ENCODE measurements at places on chromosomes 7 and 10.
A peak's percentile ranks its signal among the peaks of the same experiment; 100 is the strongest.

- DNase-seq = no peak
Measured at GRCh38 chr10:5563991-5564536, 39.3 kb downstream of the CALML3 start.

DNA sequence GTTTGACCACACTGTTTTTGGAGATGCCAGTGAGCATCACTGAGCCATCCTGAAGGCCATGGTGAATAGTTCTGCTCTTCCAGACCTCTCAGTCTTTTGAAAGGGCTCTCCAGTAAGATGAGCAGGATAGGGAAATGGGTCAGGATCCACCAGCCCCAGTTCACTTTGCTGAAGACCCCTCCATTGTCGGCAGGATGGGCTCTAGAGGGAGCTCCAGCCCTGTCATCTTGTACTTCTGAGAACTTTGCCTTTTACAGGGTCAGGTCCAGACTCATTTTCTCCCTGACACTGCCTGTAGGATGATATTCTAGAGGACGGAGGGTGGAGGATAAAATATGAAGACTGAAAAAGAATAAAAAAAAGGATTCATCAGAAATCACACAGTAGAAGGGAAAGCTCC, 13.1 kb downstream of the LHFPL3 start:
- DNase-seq = peak; percentile 4

DNA sequence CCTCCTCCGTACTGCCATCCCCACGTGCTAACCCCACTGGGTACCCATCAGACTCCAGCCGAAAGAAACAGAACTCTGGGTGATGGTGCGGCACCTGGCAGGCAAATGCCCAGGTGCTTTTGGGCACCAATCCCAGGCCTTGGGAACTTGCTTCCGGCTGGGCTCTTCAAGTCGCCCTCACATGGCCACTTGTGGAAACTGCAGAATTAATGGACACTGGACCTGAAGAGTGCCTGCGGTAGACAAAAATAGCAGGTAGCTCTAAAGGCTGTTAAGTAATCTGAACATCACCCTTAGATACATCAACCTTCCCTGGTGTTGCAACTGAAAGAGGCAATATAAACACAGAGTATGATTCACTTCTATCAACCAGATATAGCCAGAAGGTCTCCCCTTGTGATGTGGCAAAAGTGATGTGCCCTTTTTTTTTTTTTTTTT, 644.4 kb downstream of the GRM8 start:
- no peak for DNase-seq

DNA sequence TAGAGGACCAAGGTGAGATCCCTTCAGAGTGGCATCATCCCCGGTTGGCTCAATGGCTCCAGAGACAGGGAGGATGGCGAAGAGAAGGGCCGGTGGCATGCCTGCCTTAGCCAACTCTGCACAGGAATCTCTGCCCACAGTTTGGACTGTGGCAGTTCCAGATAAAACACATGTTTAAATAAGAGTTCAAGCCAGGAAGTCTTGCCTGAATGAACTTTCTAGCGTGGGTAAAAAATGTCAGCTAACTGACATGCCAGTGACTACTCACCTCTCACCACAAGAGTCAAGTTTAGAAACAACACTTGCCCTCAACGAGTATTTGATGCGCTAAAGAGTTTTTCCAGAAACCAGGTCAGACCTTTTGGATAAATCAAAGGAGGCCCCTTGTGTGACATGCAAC, 3.0 kb downstream of the NOD1 start:
- DNase-seq = no peak

GRCh38 chr7:31335161-31335856, 5.2 kb downstream of the NEUROD6 start:
- DNase-seq = no peak

DNA sequence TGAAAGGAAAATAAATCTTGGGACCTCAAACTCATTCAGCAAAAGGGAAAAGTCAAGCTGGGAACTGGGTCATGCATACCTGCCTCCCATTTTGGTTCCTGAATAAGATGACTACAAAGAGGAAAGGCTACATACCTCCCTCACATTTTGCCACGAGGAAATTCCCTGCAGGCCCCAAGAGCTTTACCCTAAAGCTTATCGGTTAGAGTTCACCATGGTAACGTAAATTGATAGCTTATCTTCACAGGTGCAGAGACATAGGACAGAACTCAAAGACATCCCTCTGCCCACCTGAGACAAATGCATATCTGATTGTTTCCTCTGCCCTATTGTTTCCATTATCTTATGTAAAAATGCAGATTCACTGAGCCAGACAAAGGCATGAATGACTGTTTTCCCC, 31.5 kb upstream of the GRB10 start:
- DNase-seq = no peak

- DNase-seq = no peak
Measured at GRCh38 chr10:121288864-121289661, 309.2 kb downstream of the FGFR2 start.

GRCh38 chr7:116305485-116306408, 95.4 kb downstream of the TES start:
- no peak for DNase-seq

DNA sequence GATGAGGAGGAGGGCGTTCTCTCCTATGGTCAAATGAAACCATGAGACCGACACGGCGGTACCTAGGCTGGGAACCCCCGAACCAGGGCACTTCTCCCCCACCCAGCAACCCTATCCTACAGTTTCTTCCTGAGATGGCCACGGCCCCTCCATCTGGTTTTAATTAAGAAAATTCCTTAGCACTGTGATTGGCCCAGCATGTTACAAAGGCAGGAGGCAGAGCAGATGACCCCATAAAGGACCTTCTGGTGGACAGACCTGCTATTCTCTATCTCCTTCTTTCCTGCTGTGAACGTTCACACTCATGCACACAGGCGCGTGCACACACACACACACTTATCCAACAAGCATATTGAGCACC, 129.4 kb downstream of the RGS10 start:
- DNase-seq = no peak

GRCh38 chr7:112093409-112093808, 112.8 kb downstream of the DOCK4 start:
- no peak for DNase-seq

- no peak for DNase-seq
Measured at GRCh38 chr10:22477334-22478287, 132.3 kb downstream of the SPAG6 start.

DNA sequence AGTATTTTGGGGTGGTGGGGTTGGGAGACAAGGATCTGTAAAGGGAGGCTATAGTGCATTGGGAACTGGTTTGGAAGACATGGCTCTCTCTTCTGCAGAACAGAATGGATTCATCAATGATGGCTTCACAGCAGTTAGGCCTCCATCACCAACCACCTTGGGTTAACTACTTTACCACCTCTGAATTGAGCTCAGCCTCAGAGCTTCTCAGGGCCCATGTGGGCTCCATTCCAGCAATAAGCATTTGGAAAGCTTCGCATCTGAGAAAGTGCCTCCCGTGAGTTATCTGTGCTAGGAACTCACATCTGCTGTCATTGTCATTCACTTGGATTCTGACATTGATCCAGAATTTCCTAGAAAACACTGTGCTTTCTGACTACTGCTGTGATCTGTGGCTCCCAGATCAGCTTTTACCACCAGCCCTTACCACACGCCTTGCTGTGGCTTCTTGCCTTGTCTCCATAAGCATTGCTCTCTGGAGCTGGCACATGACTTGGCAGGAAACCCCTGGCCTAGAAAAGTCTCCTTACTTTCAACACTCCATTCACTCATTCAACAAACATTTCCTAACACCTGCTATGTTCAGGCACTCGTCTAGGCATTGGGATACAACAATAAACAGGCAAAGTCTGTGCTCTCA, 70.7 kb upstream of the ADO start:
- no peak for DNase-seq

DNA sequence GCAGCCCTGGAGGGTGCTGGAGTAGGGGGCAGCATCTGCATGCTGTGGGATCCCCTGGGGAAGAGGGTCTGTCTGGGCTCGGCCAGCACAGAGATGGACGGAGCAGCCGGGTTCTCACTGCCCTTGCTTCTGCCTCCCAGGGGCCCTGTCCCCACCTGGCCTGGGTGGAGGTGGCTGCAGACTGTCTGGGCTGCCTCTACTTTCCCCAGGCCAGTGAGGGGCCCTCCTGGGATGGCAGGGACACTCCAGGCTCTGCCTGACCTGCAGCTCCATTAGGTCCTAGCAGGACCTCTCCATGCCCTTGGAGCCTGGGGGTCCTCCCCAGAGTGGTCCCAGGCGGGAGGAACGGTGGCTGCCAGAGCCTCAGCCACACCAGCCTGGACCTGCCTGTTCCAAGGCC, 63.7 kb downstream of the PWWP2B start:
- DNase-seq = no peak

GRCh38 chr7:116548506-116548905, 23.7 kb downstream of the CAV1 start:
- DNase-seq = no peak

DNA sequence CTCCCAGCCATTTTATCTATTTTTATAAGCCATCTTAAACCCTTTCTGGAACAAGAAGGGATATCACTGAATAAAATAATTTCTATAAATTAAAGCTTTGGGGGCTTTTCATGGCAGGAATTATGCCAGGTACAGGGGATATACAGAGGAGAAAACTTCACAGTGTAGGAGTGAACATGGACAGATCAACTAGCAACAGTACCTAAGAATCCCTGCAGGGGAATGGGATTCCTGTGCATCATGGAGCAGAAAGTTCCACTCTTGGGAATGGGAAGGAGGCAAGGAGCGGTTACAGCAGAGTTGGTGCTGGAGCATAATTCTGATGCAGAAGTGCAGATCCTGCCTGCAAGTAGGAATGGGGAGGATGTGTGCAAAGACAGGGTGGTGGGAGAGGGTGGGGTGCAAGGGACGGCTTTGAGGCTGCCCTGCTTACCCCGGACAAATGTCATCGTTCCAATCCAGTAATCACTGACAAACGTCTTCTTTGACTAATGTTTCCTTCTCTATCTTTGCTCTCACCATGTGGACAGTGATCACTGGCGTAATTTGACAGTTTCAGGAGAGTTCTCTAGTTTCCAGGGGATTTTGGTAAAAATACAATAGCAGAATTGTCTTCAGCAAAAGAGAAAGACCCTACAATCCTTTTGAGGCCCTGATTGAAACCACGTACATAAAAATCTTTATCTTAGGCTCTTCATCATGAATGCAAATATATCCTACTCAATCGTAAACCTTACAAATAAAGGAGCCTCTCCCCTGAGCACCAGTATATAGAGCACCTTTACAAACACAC, 196.7 kb downstream of the HECW1 start:
- no peak for DNase-seq

DNA sequence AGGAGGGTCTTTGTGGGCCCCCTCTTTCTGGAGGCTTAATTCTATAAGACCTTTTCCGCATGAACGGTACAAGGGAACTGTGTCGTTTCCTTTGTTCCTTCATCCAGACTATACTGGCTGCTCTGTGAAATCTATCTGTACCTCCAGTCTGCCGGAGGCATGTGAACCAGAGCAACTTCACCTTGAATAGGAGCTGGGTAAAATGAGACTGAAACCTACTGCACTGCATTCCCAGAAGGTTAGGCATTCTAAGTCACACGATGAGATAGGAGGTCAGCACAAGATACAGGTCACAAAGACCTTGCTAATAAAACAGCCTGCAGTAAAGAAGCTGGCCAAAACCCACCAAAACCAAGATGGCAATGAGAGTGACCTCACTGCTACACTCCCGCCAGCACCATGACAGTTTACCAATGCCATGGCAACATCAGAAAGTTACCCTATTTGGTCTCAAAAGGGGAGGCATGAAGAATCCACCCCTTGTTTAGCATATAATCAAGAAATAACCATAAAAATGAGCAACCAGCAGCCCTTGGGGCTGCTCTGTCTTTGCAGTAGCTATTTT, 36.8 kb upstream of the INPP5F start:
- no peak for DNase-seq

GRCh38 chr7:32390210-32390609, 100.0 kb downstream of the LSM5 start:
- no peak for DNase-seq

DNA sequence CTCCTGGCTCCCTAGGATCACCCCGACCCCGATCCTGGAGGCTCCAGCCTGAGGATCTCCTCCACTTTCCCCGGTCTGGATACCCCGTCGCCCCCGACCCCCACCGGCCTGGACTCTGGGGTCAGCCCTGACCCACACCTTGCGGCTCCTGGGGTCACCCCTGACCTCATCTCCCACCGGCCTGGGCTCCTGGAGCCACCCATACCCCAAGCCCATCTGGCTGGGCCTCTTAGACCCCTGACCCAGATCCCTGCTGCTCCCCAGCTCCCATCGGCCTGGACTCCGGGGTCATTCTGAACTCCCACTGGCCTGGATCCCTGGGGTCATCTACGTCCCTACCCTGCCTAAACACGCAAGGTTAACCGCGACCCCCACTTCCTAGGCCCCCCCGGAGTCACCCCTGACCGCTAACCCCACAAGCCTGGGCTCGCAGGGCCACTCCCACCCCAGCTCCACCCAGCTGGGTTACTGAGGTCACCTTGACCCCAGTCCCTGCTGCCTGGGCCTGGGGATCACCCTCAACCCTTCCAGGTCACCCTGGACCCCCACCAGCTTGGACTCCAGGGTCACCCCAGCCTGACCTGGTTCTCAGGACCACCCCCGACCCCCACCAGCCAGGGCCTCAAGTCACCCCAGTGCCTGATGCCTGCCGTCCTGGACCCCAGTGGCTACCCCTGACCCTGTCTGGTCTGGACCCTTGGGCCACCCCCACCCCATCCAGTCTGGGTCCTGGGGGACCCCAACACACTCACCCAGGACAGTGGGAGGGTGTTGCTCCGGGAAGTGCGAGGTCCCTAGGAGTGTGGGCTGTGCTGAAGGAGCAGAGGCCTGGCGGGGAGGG, 1.2 kb downstream of the FOXK1 start:
- no peak for DNase-seq

- DNase-seq = no peak
Measured at GRCh38 chr10:119309423-119309770, 102.0 kb downstream of the GRK5 start.

DNA sequence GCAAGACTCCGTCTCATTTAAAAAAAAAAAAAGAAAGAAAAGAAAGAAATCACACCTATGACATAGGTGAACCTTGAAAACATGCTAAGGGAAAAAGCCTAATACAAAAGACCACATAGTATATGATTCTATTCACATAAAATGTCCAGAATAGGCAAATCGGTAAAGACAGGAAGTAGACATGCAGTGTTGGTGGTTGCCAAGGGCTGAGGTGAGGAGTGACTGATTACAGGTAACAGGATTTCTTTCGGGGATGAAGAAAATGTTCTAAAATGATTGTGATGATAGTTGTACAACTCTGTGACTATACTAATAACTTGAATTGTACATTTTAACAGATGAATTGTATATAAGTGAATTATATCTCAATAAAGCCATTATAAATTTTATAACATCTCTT, 3.3 kb downstream of the XPNPEP1 start:
- no peak for DNase-seq

GRCh38 chr7:104873401-104873800, 140.6 kb upstream of the KMT2E start:
- DNase-seq = no peak

DNA sequence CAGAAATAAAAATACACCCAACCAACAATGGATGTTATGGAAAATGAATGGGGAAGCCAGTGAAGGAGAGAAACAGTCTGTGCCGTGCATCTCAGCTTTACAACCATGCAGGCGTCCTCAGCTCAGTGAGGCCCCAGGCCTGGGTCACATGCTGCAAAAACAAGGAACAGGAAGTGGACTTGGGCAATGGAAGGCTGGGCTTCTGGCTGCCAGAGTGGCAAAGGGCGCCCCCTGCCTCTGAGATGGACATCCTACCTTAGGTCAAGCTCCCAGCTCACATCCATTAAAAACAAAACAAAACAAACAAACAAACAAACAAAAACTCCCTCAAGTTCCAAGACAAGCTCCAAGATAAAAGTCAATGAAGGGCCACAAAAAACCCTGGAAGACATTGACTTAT, 54.7 kb upstream of the AFAP1L2 start:
- no peak for DNase-seq
